ENCODE measurements at places on chromosomes 11 and 22.

DNA sequence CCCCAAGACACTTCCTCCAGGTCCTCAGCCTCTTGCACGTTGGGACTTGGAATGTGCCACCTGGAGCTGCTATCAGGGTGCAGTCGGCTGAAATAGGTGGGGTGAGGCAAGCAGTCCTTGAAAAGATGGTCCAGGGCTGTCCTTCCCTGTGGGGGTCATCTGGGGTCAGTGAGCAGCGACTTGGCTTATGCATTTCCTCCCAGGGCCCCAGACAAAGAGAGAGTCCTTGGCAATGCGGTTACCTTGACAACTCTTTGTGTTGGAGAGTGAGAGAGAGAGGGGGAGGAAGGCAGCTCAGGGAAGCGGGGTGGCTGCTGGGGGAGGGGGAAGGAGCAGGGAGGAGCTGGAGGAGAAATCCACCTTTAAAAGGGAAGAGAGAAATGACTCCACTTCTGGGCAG lies 93.8 kb downstream of the MIAT start:
- no peaks in the 10 kb centered on the region for H3K36me3 ChIP-seq
- DNase-seq = no peak
- H3K27me3 ChIP-seq = no peaks in the 10 kb centered on the region
- H3K4me3 ChIP-seq = no peak overlapping the region
- no peak overlapping the region for H3K27ac ChIP-seq

GRCh38 chr11:57493507-57494503 lies 21.7 kb downstream of the SLC43A1 start:
- H3K36me3 ChIP-seq = peaks cover 12% of the 10 kb centered on the region
- H3K4me1 ChIP-seq = peaks cover 1% of the 10 kb centered on the region
- H3K4me3 ChIP-seq = no peak overlapping the region
- H3K27ac ChIP-seq = no peak overlapping the region

DNA sequence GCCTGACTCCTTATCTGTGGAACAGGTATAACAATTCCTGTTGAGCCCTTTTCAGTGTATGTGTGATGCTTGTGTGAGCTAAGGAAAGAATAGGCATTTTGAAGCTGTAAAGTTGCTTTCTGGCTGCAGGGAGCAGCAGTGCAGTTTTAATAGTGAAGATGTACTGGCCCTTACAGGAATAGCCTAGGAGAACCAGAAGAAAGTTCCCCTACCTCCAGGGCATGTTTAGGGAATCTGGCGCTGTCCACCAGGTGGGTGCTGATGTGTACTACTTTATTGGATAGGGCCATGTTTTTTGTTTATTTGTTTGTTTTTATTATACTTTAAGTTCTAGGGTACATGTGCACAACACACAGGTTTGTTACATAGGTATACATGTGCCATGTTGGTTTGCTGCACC lies 11.5 kb downstream of the BMAL1 start:
- DNase-seq = no peak
- no peaks in the 10 kb centered on the region for H3K27me3 ChIP-seq

DNA sequence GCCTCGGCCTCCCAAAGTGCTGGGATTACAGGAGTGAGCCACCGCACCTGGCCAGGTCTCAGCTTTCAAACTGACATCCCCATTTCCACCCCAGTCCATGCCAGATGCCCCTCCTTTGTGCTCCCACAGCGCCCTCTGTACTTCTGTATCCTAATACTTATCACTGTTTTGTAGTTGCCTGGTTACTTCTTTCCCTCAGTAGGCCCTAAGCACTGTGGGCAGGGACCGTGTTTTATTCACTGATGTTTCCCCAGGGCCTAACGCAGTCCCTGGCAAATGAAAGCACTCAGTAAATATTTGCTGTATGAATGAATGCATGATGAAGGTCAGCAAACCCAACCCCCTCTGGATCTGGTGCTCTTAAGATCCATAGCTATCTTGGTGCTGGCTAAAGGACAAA lies 2.2 kb upstream of the TRIM3 start:
- H3K27ac ChIP-seq = no peak overlapping the region
- peaks cover 31% of the 10 kb centered on the region for H3K4me1 ChIP-seq
- no peak overlapping the region for H3K4me3 ChIP-seq
- H3K27me3 ChIP-seq = no peaks in the 10 kb centered on the region
- peaks cover 21% of the 10 kb centered on the region for H3K36me3 ChIP-seq
